ENCODE measurements at places on chromosomes 16 and 17.

- no peak for DNase-seq
Observed at GRCh38 chr16:50573947-50574744, 25.9 kb downstream of the NKD1 start.

- DNase-seq, result no peak
Observed at GRCh38 chr17:28386391-28386790, 14.9 kb downstream of the SARM1 start.

DNA sequence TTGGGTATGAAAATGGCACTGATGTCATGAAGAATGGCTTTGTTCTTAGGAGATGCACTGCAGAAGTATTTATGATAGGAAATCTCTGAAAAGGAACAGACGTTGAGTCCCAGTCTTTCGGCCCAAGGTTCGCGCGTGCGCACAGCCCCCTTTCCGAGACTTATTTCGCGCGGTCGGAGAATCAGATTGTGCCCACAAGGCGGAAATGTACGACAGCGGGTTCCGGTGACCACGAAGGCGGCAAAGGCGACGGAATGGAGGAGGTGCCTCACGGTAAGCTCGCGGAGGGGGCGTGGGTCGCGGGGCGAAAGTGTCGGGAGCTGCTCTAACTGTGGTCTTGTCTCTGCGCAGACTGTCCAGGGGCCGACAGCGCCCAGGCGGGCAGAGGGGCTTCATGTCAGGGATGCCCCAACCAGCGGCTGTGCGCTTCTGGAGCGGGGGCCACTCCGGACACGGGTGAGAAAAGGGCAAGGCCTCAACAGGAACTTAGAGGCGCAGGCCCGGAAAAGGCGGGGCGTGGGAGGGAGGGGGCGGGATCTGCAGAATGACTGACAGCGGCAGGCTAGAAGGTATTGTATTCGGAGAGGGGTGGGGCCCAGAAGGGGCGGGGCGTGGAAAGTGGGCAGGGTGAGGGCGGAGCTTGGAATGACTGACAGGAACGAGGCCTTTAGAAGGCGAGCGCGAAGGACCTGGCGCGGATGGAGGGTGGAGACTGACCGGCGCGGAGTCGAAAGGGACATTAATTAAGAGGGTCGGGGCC lies at the start of gene NUBP1:
Gene NUBP1, plus strand, starts transcription at position 233 of the 760 bp plus-strand sequence. Its CDS starts 22 bp downstream, at position 255.
- DNase-seq, result peak; percentile 99

DNA sequence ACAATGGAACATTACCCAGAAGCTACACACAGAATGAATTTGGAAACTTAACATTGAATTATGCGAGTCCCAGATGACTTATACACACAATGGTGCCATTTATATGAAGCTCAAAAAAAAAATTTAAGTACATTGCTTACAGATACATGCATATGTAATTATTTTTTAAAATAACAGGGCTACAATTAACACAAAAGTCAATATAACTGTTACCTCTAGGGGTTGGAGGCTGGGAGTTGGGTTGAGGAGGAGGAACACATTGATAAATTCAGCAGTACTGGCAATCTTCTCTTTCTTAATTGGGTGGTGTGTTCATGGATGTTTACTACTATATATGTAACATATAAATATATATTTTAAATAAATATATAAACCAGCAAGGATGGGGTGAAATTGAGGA lies 1.1 kb downstream of the ZNF23 start:
- no peak for DNase-seq

DNA sequence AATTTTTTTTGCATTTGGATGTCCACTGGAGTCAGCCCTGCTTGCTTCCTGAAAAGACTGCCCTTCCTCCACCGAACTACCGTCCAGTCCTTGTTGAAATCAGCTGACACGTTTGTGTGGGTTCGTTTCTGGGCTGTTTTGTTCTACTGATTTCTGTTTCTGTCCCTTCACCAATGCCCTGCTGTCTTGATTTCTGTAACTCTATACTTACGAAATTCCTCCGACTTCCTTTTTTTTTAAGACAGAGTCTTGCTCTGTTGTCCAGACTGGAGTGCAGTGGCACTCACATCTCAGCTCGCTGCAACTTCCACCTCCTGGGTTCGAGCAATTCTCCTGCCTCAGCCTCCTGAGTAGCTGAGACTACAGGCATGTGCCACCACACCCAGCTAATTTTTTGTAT lies 8.4 kb upstream of the GAA start:
- DNase-seq, result no peak

DNA sequence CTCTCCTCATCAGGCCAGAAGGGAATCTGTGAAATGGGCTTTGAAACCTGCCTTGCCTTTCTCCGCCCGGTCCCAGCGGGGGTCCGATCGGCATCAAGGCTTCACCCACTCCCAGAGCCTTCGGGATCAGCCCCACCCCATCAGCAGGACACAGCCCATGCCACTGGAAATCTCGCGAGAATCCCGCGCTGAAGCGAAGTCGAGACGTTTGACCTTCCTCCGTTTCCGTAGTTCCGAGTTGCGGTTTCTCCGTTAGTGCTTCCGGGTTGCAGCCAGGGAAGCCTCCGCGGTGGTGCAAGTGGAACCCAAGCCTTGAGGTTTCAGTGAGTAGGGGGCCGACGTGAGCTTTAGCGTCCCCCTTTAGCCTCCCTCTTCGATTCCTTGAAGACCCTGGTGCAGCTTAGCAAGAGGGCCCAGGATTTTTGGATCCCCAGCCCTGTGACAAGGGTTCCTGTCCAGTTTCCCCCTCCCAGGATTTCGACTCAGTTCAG lies at the start of gene COASY:
Gene COASY, plus strand, starts transcription at position 252 of the 491 bp plus-strand sequence. CDS start 475 bp downstream, outside the sequence.
- peak; percentile 87 for DNase-seq

- DNase-seq, result no peak
Observed at GRCh38 chr17:39808409-39808997, 55.6 kb downstream of the IKZF3 start.

DNA sequence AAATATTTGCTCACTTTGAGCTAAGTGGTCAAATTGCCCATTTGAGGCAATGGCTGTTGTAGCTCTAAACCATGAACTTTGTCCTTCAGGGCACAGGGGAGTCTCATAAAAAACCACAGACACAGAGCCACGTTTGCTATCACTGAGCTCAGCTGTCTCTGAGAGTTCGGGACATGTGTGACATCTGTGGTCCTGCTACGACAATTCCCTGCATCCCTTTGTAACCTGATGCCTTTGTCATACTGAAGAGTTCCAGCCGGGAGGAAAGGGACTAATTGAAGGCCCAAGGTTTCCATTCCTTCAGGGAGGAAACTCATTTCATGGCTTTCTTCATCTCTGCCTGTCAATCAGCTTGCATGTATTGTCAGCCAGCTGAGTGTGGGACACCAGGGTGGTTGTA lies 599.4 kb upstream of the CDH5 start:
- DNase-seq, result no peak

- DNase-seq, result no peak
Observed at GRCh38 chr16:83455716-83456115, 352.1 kb upstream of the HSBP1 start.
